ENCODE measurements at places on chromosomes 11 and 22. TPM values are rescaled to one million over a fixed set of nuclear protein-coding genes. Genes with fewer than 3 reads are reported as not detected.

GRCh38 chr11:69992026-69992425 lies 86.1 kb upstream of the ANO1 start:
- no peak overlapping the region for H3K27ac ChIP-seq
- no peak overlapping the region for H3K4me3 ChIP-seq
- no peak for DNase-seq
- no peaks in the 10 kb centered on the region for H3K4me1 ChIP-seq

SAA2 gene
- total RNA-seq, result not detected

GRCh38 chr11:16252373-16252772 lies 104.0 kb downstream of the SOX6 start:
- no peaks in the 10 kb centered on the region for H3K27me3 ChIP-seq
- H3K27ac ChIP-seq, result no peak overlapping the region
- no peak for DNase-seq
- H3K36me3 ChIP-seq, result no peaks in the 10 kb centered on the region
- H3K4me3 ChIP-seq, result no peak overlapping the region

DNA sequence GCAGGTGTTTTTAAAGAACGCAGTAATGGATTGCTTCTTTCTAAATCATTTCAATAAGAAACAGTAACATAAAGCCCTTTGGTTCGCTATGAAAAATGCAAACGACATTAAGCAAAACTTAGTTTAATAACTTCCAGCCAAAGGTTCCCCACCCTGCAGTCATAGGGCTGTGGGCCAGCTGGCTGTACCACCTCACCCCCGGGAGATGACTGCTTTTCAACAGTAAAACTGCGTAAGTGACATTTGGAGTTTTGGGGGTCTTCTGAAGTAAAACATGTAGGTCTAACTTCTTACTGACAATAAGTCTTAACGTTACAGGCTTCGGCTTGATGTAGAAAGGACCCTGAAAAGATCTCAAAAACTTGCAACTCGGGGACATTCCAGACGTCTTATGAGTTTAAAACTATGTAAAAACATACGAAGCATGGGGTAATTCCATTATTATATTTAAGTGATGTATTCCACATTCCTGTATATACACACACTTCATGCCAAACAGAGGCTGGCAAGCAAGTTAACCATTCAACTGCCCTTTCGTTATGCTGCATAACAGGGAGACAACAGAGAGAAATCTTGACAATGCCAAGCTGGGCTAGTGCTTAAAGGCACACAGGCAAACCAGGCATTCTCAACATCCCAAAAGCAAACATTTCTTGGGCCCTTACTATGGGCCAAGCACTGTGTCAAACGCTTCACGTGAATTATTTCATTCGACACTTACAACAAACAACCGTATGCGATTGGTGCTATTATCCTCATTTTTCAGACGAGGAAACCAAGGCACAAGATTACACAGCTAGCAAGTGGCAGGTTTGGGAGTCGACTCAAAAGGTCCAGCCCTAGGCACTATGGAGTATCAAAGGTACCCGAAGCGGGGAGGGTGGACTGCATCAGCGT lies 1.2 kb downstream of the MRTFA start:
- peak overlapping the region; percentile 85 for H3K4me3 ChIP-seq
- peaks cover 46% of the 10 kb centered on the region for H3K4me1 ChIP-seq
- no peak for DNase-seq
- H3K36me3 ChIP-seq, result peaks cover 3% of the 10 kb centered on the region

DNA sequence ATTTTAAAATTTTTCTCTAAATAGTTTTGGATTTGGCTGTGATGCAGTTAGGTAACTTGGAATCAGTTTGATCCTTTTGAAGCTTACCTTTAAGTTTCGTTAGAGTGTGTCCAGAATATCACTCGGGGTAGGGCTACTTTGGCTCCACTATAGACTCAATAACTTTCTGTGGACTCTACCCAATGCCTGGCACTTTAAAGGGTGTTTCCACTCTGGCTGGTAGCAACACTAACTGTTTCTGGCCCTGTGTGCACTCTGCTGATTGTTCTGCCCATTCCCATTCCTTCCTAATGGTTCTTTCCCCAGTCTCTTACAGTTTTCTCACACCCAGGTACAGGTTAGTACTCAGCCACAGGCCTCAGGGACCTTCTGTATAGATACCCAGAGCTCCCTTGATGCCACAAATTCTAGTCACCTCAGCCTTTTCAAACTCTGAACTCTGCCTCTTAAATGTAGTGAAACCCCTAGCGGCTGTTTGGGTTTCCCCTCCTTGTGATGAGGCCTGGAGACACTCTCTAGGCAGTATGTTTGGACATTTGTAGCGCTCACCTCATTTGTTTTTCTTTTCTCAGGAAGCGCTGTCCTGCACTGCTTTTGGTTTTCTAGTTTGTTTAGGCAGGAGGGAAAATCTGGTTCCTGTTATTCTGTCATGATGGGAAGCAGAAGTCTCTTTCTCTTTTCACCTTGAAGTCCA lies 16.8 kb downstream of the CUL5 start:
- peak overlapping the region; percentile 21 for H3K27ac ChIP-seq
- peaks cover 20% of the 10 kb centered on the region for H3K36me3 ChIP-seq
- H3K27me3 ChIP-seq, result no peaks in the 10 kb centered on the region
- DNase-seq, result peak; percentile 29
- no peak overlapping the region for H3K4me3 ChIP-seq

GRCh38 chr11:124474079-124474478 lies 28.6 kb upstream of the OR8B8 start:
- peaks cover 16% of the 10 kb centered on the region for H3K27me3 ChIP-seq
- no peak overlapping the region for H3K4me3 ChIP-seq
- no peaks in the 10 kb centered on the region for H3K4me1 ChIP-seq
- no peak for DNase-seq
- H3K36me3 ChIP-seq, result no peaks in the 10 kb centered on the region

GRCh38 chr11:100632941-100633452 lies 54.1 kb upstream of the ARHGAP42 start:
- no peaks in the 10 kb centered on the region for H3K36me3 ChIP-seq
- H3K27me3 ChIP-seq, result no peaks in the 10 kb centered on the region

FAM180B gene
- total RNA-seq, result not detected

GRCh38 chr11:60485987-60486386 lies 6.6 kb upstream of the MS4A12 start:
- peak; percentile 46 for DNase-seq
- H3K4me1 ChIP-seq, result peaks cover 3% of the 10 kb centered on the region
- H3K27me3 ChIP-seq, result peaks cover 2% of the 10 kb centered on the region
- H3K4me3 ChIP-seq, result no peak overlapping the region
- H3K27ac ChIP-seq, result no peak overlapping the region
- H3K36me3 ChIP-seq, result no peaks in the 10 kb centered on the region

IRAG1 gene
- not detected for total RNA-seq

DNA sequence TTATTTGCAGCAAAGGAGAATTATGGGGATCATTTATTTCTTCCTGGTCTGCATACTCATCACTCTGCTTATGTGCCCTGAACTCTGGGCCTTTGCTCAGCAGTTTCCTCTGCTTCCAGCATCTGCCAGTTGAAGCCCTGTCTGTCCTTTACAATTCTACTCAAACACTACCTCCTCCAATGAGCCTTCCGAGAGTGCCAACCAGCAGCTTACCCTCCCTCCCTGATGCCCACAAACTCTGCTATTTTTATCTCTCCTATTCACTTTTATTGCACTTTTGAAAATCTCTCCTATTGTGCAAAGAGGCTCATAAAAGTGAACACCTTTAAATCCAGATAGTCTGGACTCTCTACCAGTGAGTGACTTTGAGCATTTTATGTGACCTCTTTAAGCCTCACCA lies 3.6 kb upstream of the ME3 start:
- H3K27me3 ChIP-seq, result peaks cover 7% of the 10 kb centered on the region
- H3K4me3 ChIP-seq, result no peak overlapping the region
- H3K36me3 ChIP-seq, result no peaks in the 10 kb centered on the region

All from activated CD4-positive, alpha-beta T cell treated with anti-CD3 and anti-CD28 coated beads for 36 hours (primary cell).